Posterior vena cava (tissue), 2 donors: ENCODE measurements at places on chromosomes 5 and 9.

- DNase-seq: no peak
Observed at GRCh38 chr5:14332746-14333145, 189.6 kb downstream of the TRIO start.

DNA sequence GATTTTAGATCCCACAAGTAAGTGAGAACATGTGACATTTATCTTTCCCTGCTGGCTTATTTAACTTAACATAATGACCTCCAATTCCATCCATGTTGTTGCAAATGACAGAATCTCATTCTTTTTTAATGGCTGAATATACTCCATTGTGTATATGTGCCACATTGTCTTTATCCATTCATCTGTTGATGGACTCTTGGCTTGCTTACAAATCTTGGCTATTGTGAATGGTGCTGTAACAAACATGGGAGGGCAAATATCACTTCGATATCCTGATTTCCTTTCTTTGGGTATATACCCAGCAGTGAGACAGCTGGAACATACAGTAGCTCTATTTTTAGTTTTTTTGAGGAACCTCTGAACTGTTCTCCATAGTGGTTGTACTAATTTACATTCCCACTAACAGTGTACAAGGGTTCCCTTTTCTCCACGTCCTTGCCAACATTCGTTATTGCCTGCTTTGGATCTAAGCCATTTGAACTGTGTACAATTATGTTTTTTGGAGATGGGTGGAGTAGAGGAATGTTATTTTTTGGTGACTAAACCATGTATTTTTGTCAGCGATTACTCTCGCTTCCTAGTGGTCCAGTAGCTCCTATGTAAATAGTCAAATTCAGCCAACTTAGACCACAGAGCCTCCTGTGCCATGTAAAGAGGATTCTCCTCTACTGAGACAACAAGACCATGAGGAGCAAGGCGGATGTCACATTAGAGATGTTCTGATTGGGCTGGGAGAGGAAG, 60.6 kb downstream of the TNFSF15 start:
- no peak for DNase-seq

GRCh38 chr9:119234636-119235035, 134.6 kb downstream of the BRINP1 start:
- DNase-seq: no peak

GRCh38 chr9:81195206-81195605, 494.1 kb downstream of the TLE1 start:
- no peak for DNase-seq

GRCh38 chr9:34177593-34178435, 1.0 kb upstream of the UBAP1 start:
- no peak for DNase-seq

GRCh38 chr9:6356904-6357303, 28.7 kb downstream of the TPD52L3 start:
- no peak for DNase-seq

DNA sequence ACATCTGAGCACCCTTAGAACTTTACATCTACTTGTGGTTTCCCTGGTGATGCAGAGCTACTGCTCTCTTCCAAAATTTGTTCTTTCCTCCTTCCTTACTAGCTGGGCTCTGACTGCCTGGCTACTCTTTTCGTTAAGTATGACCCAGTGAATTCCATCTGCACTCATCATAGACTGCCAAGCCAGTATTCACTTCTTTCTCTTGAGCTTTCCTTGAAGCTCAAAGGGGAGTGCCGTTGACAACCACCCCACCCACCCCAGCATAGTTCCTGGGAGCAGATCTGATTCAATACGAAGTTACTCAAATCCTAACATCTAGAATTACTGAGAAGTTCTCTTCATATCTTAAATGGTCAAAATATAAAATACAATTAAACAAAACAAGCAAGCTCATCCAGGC, 190.5 kb downstream of the ADAMTS12 start:
- DNase-seq: no peak

GRCh38 chr9:37447111-37447510, 18.1 kb downstream of the ZBTB5 start:
- DNase-seq: no peak

- DNase-seq: no peak
Observed at GRCh38 chr5:73783828-73784227, 157.8 kb downstream of the ARHGEF28 start.

DNA sequence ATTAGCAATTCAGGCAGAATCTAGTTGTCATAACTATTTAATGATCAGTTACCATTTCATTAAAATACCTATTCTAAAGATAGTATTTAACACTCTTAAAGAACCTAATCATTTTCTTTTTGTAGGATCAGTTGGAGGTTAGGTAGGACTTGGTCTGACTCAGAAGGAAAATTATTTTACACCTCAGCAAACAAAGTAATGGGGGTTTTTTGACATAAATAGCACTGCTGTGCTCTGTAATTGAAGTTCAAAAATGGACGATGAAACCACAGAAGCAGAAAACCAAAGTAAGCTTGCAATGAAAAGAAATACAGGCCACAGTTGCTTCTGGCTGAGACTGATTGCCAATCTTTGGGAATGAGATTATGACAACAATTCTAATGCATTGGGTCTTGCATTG, 187.0 kb upstream of the TRPM3 start:
- no peak for DNase-seq

- no peak for DNase-seq
Observed at GRCh38 chr5:59424515-59424914, 469.0 kb downstream of the PDE4D start.

DNA sequence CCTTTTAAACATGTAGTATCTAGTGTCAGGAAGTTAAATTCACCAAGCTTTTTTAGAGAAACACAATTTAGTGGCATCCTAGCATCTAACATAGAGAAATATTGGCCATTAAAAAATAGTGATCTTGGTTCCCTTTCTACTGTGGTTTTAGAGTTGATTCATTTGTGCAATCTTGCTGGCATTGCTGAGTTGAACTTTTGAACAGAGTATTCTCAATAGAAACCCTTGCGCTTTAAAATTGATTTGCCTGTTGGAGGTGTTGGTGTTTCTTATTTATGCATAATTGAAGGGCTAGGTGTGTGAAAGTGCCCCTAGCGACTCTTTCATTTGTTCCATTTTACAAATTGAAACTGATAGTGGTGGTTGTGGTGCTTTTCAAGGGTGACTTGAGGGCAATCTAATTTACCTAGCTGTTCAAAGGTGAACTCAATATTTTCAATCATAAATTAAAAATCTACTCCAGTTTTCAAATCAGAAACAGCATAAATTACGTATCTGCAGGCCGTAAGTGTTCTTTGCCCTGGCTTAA, 73.0 kb upstream of the MPDZ start:
- no peak for DNase-seq

GRCh38 chr9:128972956-128973355, 25.5 kb downstream of the NUP188 start:
- no peak for DNase-seq

- no peak for DNase-seq
Observed at GRCh38 chr5:72722792-72723452, 93.5 kb upstream of the TNPO1 start.

DNA sequence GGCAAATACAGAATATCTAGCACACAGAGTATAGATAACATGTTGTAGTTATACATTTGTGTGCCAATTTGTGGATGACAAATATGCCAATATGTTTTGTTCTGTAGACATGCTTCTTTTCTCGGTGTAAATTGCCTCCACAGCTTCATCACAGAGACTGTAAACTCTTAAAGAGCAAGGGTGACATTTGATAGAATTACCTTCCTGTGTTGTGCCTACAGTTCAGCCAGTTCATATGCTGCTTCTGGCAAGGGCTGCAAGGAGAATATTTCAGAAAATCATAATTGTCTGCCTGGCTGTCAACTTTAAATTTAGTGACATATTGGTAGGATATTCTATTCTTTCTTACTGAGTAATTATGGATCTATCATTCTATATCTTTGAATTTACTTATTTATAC, 155.1 kb downstream of the MAT2B start:
- no peak for DNase-seq

DNA sequence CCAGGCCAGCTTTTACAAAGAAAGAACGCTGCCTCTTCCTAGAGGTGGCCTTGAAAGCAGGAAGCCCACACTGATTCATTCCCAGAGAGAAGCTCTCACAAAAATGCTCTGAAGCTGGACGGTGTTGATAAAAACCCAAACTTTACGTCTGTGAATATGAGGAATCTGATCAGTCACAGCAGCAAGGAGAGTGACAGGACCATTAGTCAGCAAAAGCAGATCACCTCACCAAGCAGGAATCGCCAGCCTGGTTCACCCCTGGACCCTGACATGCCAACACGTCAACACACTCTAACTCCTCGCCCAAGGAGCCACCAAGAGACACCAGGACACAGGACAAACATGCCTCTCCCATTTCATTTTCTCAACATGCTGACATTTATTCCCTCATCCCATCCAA, 70.6 kb upstream of the ZNF622 start:
- no peak for DNase-seq

DNA sequence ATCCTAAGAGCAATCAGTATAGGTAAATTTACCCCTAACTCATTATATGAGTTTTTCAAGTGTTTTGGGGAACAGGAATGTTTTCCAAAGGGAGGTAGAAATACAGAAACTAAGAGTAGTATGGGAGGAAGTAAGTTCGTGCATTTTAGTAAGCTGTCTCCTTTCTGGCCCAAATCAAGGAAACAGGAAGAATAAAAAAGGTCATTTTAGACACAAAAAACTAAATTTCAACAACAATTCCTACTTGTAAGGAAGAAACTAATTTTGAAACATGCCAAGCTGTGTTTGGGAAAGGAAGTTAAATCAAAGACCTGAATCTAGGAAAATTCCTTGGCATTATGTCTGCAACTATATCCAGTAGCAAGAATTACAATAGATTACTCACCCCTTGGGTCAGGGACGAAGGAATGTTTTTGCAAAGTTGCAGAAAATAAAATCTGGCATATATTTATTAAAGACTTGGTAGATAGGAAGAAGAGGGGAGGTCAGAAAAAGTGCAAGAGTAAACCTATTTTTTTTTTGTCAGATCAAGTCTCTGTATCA, 6.5 kb upstream of the RPS6 start:
- DNase-seq: no peak

- no peak for DNase-seq
Observed at GRCh38 chr9:6564360-6564759, 81.2 kb downstream of the GLDC start.

- DNase-seq: no peak
Observed at GRCh38 chr5:174453690-174454089, 270.7 kb upstream of the MSX2 start.

GRCh38 chr5:88092958-88093605, 175.6 kb downstream of the TMEM161B start:
- DNase-seq: no peak

- DNase-seq: no peak
Observed at GRCh38 chr5:117295941-117296340, 721.3 kb upstream of the SEMA6A start.

DNA sequence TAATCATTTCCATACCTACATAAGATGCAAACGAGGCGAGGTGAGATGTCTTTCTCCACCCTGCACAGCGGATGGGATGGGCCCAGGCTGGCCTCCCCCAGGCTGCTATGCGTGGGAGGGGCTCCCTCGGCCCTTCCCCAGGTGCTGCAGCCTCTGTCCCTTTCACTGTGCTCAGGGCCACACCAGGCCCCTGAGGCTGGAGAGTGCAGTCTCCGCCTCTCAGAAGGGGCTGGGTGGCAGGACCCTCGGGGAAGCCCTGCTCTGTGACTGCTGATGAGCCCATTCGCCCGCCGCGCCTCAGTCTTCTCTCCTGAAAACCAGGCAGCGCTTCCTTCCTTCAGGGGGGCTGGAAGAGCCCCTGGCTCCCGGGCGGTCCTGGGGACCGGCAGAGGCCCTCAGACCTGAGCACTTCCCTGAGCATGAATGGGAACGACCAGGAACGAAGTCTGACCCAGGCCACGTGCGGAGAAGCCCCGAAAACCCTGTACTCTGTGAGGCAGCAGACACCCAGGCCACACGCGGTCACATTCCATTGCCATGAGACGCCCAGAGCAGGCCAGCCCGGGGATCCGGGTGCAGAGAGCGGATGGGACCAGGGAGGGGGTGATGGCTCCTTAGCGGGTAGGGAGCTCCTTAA, 21.9 kb upstream of the NOTCH1 start:
- DNase-seq: peak; percentile 92

DNA sequence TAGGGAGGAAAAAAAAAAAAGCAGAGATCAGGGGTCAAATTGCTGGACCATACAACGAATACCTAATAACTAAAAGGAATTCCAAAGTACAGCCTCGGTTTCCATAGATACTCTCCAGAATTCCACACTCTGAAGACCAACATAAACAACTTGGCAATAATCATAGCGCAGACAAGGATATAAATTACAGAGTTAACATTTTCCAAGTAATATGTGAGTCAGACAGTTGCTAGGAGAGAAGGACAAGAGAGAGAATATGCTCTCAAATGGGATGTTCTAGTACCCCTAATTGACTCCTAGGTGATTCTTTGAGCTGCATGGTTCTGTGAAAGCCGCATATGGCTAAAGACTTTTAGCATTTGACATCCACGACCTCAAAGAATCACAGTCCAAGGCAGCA, 165.2 kb downstream of the FRMD3 start:
- no peak for DNase-seq

- DNase-seq: peak; percentile 80
Observed at GRCh38 chr5:173315495-173316338, 12.5 kb downstream of the STC2 start.

- no peak for DNase-seq
Observed at GRCh38 chr5:38871790-38872551, 26.2 kb downstream of the OSMR start.

DNA sequence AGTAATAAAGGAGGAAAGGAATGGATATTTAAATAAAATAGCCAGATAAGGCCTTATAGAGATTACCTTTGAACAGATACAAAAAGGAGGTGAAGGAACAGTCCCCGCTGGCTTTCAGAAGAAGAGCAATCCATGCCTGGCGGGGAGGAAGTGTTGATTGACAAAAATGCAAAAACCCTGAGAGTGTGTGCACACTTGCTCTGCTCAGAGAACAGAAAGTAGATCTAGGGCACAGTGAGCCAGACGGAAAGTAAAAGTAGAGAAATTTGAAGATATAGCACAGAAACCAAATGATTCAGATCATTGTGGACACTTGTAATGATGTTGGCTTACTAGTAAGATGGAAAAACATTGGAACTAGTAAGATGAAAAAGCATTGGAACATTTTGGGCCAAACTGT, 720.6 kb downstream of the PTPRD start:
- no peak for DNase-seq

DNA sequence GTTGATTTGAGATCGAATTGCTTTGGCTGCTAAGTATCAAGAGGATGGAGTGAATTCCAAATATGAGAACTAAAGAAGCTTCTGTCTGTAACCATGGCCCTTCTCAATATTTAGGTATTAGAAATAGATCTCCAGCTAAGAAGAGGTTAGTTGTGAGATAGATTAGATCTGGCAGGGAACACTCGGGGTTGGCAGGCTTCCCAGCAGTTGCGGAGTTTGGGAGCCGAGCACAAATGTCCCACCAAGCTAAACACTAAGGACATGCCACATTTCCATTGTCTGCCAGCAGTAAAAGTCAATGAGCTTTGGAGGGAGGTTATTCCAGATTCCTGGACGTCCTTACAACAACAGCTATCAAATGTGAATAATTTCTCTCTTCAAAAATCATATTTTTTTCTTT, 85.8 kb downstream of the TAF11L14 start:
- DNase-seq: no peak

- no peak for DNase-seq
Observed at GRCh38 chr9:109681301-109681700, 98.7 kb upstream of the PALM2AKAP2 start.
